ENCODE measurements at places on chromosomes 4 and X. TPM values are rescaled to one million over a fixed set of nuclear protein-coding genes. Genes with fewer than 3 reads are reported as not detected.

GRCh38 chr4:144185086-144185485, 44.6 kb upstream of the GYPA start:
- no peaks in the 10 kb centered on the region for H3K27me3 ChIP-seq
- no peak for DNase-seq
- H3K4me1 ChIP-seq = peaks cover 13% of the 10 kb centered on the region
- H3K36me3 ChIP-seq = no peaks in the 10 kb centered on the region
- no peak overlapping the region for H3K27ac ChIP-seq

GRCh38 chr4:23789762-23790161, 100.1 kb downstream of the PPARGC1A start:
- peaks cover 8% of the 10 kb centered on the region for H3K4me1 ChIP-seq
- no peak overlapping the region for H3K27ac ChIP-seq
- no peaks in the 10 kb centered on the region for H3K27me3 ChIP-seq

DNA sequence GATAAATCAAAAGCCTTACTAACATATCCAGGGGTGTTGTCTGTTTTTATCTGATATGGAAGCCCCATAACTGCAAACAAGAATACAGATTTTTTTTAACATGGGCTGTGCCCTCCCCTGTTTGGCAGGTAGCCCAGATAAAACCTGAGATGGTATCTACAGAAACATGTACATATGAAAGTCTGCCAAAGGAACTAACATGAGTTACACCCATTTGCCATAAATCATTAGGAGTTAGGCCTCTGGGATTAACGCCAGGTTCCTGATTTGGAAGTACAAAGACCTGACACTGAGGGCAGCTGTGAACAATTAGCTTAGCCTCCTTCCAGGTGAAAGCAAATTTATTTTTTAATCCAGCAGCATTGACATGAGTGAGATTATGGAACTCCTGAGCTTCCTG, 264.3 kb downstream of the TECRL start:
- H3K36me3 ChIP-seq = peaks cover 16% of the 10 kb centered on the region
- no peak overlapping the region for H3K27ac ChIP-seq
- H3K4me3 ChIP-seq = no peak overlapping the region
- no peaks in the 10 kb centered on the region for H3K4me1 ChIP-seq
- no peaks in the 10 kb centered on the region for H3K27me3 ChIP-seq

- no peaks in the 10 kb centered on the region for H3K27me3 ChIP-seq
- H3K36me3 ChIP-seq = no peaks in the 10 kb centered on the region
- no peak overlapping the region for H3K4me3 ChIP-seq
- no peak overlapping the region for H3K27ac ChIP-seq
These were observed 57.1 kb upstream of the EFHC2 start for GRCh38 chrX:44400588-44400987.

- no peak overlapping the region for H3K27ac ChIP-seq
- peak; percentile 60 for DNase-seq
These were observed 194.6 kb upstream of the FTHL17 start for GRCh38 chrX:31266203-31267076.

DNA sequence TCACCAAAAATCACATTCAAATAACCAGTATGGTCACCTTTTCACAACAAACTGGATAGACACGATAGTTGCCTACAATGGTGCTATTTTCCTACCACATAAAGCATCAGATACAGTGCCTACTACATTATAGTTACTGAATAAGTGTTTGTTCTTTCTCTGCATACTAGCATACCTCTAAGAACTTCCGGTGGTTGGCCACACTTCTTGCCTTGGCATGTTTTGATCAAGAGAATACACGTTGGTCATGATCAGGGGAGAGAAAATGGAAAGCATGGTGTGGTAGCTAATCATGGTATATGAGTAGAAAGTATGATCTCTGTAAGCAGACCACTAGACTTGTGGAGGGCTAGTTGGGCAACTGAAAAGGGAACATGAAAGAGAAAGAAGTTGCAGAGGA, 322.8 kb upstream of the DIAPH2 start:
- DNase-seq = no peak
- no peaks in the 10 kb centered on the region for H3K4me1 ChIP-seq
- H3K4me3 ChIP-seq = no peak overlapping the region
- no peak overlapping the region for H3K27ac ChIP-seq
- no peaks in the 10 kb centered on the region for H3K27me3 ChIP-seq

PABPC1L2B gene
- 0.19 TPM for total RNA-seq

FRMD7 gene
- not detected for total RNA-seq

All from GM23338 (cell line).